Lower lobe of right lung (tissue), 2 donors: ENCODE measurements at places on chromosomes 13 and 19. TPM values are rescaled to one million over a fixed set of nuclear protein-coding genes. Genes with fewer than 3 reads are reported as not detected.

Gene TMEM238
- total RNA-seq, result 16.4 TPM

Gene CEACAM21
- total RNA-seq, result 28.8 TPM

Gene IGFL3
- not detected for total RNA-seq

Gene FAM216B
- total RNA-seq, result 17.0 TPM

Gene TLE6
- total RNA-seq, result 4.2 TPM

Gene ZNF544
- total RNA-seq, result 22.6 TPM

Gene PSG4
- not detected for total RNA-seq

Gene SERP2
- total RNA-seq, result 3.7 TPM

Gene KLK4
- total RNA-seq, result not detected

DNA sequence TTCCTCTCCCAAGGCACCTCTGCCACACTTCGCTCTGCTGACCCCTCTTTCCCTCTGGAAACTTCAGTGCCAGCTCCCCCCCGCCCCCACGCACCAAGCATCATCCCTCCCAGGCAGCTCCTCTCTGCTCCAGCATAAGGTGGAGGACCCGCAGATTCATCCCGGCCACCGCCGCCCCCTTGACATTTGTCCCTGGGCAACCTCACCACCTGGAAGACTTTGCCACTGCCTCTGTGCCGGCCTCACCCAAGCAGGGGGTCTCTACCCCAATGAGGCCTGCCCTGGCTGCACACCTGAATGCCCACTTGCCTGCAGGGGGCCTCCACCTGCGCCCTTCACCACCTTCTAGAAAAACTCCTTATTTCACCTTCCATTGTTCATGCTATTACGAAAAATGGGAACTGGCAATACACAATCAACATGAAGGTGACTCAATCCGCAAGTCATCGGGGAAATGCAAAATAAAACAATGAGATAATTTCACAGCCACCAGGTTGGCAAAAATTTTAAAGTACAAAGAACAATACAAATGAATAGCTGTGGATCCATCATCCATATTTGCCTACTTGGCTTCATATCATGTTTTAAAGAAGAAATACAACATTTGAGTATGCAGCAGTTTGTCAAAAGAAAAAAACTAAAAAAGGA, 21.9 kb downstream of the CCNE1 start:
- no peak for DNase-seq
- H3K27me3 ChIP-seq, result peaks cover 8% of the 10 kb centered on the region
- H3K4me3 ChIP-seq, result no peak overlapping the region
- H3K4me1 ChIP-seq, result no peaks in the 10 kb centered on the region
- H3K36me3 ChIP-seq, result no peaks in the 10 kb centered on the region

DNA sequence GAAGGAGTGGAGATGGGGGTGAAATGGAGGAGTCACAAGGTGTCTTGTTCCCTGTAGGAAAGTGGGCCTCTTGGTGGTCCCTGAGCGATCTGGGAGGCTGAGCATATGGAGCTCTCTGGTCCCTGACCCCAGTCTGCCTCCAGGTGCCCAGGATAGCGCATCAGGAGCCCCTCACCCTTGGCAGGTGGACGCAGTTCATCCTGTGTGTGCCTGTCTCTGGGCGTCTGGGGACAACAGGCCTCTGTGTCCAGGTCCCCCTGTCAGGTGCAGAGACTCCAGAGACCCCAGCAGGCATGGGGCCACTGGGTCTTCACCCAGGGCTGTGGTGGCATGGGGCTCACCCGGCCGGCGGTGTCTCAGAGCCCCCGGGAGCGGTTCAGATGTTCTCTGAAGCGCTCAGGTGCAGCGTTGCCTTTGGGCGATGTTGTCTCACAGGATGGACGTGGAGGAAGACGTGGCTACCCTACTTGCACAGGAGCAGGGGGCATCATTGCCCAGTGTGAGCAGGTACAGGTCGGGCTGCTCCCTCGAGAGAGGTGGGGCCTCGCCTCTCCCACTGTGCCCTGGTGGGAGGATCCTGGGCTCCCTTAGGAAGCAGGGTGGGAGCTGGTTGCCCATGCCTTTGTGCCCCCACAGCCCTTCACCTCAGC, 58.1 kb upstream of the TPM4 start:
- H3K4me1 ChIP-seq, result no peaks in the 10 kb centered on the region
- H3K4me3 ChIP-seq, result no peak overlapping the region
- no peaks in the 10 kb centered on the region for H3K36me3 ChIP-seq
- no peak overlapping the region for H3K27ac ChIP-seq

GRCh38 chr13:85312071-85312470, 487.1 kb downstream of the SLITRK6 start:
- H3K4me1 ChIP-seq, result no peaks in the 10 kb centered on the region
- H3K27me3 ChIP-seq, result no peaks in the 10 kb centered on the region
- no peak overlapping the region for H3K4me3 ChIP-seq
- H3K36me3 ChIP-seq, result no peaks in the 10 kb centered on the region
- no peak overlapping the region for H3K27ac ChIP-seq

- no peak for DNase-seq
- no peaks in the 10 kb centered on the region for H3K36me3 ChIP-seq
- H3K4me1 ChIP-seq, result no peaks in the 10 kb centered on the region
- no peak overlapping the region for H3K27ac ChIP-seq
- no peak overlapping the region for H3K4me3 ChIP-seq
- H3K27me3 ChIP-seq, result no peaks in the 10 kb centered on the region
Observed at GRCh38 chr13:52348983-52349780, 56.8 kb downstream of the THSD1 start.

GRCh38 chr13:26919311-26919710, 158.7 kb upstream of the GPR12 start:
- DNase-seq, result no peak
- peaks cover 8% of the 10 kb centered on the region for H3K27me3 ChIP-seq
- no peaks in the 10 kb centered on the region for H3K4me1 ChIP-seq
- no peak overlapping the region for H3K27ac ChIP-seq

DNA sequence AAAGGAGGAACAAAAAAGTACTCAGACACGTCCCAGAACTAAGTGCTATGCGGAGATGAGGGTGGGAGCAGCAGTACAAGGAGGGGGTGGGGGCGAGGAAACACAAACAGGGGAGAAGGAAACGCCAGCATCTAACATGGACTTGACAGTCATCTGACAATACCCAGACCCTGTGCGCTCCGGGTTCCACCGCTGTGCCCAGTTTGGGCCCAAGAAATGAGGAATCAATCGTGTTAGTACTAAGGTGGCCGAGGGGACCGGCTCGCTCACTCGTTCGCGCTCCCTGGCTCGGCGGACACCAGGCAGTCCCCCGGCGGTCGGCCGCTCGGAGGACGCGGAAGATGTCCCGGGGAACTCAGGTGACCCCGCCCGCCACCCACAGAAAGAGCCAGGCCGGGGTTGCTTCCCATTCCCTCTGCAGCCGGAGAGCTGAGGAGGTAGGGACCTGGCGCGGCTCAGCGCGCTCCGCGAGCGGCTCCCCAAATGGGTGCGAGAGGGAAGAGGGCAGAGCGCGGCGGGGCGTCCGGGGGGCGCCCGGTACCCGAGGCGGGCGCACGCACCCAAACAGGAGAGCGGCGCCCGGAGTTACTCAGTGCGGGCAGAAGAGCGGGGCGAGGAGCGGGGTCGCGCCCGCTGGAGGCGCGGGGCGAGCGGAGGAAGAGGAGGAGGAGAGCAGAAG, 616 bp downstream of the TSHZ3 start:
- peak overlapping the region; percentile 88 for H3K4me3 ChIP-seq
- H3K36me3 ChIP-seq, result no peaks in the 10 kb centered on the region
- peak overlapping the region; percentile 71 for H3K27ac ChIP-seq
- peaks cover 40% of the 10 kb centered on the region for H3K27me3 ChIP-seq
- peak; percentile 56 for DNase-seq

DNA sequence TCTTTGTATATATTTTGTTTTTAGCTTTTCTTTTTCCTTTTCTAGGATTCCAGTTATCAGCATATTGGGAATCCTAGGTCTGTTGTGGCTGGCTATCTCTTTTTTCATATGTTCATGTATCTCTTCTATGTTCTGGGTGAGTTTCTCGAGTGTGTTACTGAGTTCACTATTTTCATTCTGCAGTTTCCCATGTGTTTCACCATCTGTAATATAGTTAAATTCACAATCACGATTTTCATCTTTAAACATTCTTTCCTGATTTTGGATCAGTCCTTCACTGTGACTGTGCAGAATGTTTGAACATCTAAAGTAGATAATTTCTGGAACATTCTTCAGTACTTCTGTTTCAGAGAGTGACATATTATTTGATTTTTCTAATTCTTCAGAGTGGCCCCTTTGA, 862.1 kb downstream of the OLFM4 start:
- no peak for DNase-seq
- no peak overlapping the region for H3K4me3 ChIP-seq
- no peaks in the 10 kb centered on the region for H3K27me3 ChIP-seq
- H3K27ac ChIP-seq, result no peak overlapping the region
- no peaks in the 10 kb centered on the region for H3K4me1 ChIP-seq
- no peaks in the 10 kb centered on the region for H3K36me3 ChIP-seq

- H3K36me3 ChIP-seq, result no peaks in the 10 kb centered on the region
- H3K4me1 ChIP-seq, result no peaks in the 10 kb centered on the region
- H3K27me3 ChIP-seq, result no peaks in the 10 kb centered on the region
- no peak overlapping the region for H3K4me3 ChIP-seq
Observed at GRCh38 chr13:70388935-70389334, 280.7 kb upstream of the KLHL1 start.

GRCh38 chr19:4640247-4641000, 1.1 kb downstream of the TNFAIP8L1 start:
- peak; percentile 57 for DNase-seq
- peak overlapping the region; percentile 79 for H3K4me3 ChIP-seq
- peaks cover 32% of the 10 kb centered on the region for H3K4me1 ChIP-seq
- no peaks in the 10 kb centered on the region for H3K36me3 ChIP-seq

GRCh38 chr19:48953990-48954594, 583 bp upstream of the BAX start:
- H3K4me3 ChIP-seq, result peak overlapping the region; percentile 100
- peaks cover 18% of the 10 kb centered on the region for H3K4me1 ChIP-seq
- DNase-seq, result no peak
- H3K27ac ChIP-seq, result peak overlapping the region; percentile 92
